ENCODE measurements at places on chromosomes 6 and 20.

DNA sequence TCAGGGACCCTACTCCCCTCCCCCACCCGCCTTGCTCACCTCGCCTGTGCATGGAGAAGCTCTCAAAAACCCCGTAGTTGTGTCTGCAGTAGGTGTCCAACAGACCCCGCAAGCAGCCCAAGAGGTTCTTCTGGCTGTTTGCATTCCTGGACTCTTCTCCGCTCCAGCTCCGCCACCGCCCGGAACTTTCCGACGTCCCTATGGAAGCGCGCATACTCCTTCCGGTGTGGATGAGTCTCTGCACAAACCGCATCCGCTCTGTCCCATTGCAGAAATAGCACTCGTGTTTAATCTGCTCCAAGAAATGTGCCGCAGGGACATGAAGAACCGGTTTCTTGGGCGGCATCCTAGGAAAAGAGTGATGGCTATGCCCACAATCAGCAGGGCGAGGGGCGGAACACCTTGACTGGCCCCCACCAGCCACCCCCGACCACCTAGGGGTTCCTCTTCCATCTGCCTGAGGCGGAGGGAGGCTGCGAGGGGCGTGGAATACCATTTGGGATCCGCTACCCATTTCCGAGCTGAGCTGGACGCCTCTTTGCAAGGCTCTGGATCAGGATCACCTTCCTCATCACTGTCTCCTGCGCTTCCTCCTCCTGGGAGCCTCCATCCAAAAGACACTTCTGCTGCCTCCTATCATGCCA, 20.2 kb downstream of the HLA-DRA start:
- no peak for DNase-seq

DNA sequence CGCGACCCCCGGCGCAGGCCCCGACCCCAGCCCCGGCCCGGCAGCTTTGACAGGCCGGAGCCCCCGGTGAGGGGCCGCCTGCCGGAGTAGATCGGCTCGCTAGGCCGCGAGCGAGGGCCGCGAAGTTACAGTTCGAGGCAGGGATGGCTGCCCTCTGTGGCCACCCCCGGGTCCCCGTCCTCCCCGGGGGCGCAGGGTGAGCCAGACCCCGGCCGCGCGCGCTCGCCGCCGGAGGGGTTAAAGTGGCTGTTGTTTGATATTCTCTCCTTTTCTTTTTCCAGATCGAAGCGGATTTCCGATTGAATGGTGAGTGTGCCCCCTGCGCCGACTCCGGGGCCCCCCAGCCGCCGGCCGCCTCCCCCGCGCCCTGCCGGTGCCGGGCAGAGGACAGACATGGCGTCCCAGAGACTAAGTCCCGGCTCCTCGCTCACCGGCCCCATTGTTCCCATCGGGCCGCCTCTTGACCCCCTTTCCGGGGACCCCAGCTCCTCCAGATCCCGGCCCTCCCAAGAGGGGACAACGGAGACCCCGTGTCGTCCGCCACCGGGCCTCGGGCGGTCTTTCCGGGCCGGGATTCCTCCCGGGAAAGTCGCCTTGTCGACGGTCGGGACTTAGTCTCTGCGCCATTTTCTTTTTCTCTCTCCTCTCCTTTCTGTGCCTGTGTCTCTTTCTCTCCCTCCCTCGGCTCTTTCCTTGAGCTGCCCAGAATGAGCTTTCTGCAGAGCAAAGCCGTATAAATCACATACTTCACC, 704 bp downstream of the TOP1 start:
- peak; percentile 29 for DNase-seq

- DNase-seq, result no peak
These were observed 43.9 kb downstream of the FILIP1 start for GRCh38 chr6:75449630-75450206.

- DNase-seq, result no peak
These were observed 751.2 kb downstream of the HDGFL1 start for GRCh38 chr6:23320471-23321015.

- DNase-seq, result peak; percentile 100
These were observed at the start of the genes ACOT8 and ZSWIM3 for GRCh38 chr20:45857114-45857881. TSS of gene ACOT8 (minus strand) at chr20:45857392. CDS start at chr20:45857315, 77 bp downstream. TSS of gene ZSWIM3 (plus strand) at chr20:45857614. CDS start at chr20:45857826, 212 bp downstream.

GRCh38 chr6:44003345-44004061, 123.7 kb downstream of the MRPL14 start:
- no peak for DNase-seq

DNA sequence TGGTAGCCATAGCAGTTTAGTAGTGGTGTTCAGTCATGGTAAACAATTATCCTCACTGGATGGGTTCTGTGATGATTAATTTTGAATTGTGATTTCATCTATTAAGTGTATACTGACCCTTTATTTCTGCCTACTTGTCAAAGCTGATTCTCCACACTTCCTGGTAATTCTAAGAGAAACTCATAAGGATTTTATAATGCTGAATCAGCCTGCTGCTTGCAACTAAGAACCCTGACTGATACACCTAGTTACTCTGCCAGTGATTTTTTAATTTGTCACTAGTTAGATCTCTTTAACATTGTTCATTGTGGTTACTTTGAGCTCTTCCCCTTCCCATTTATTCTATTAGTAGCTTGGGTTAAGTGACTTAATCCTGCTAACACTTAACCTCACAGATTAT, 8.6 kb downstream of the CDC40 start:
- DNase-seq, result no peak

DNA sequence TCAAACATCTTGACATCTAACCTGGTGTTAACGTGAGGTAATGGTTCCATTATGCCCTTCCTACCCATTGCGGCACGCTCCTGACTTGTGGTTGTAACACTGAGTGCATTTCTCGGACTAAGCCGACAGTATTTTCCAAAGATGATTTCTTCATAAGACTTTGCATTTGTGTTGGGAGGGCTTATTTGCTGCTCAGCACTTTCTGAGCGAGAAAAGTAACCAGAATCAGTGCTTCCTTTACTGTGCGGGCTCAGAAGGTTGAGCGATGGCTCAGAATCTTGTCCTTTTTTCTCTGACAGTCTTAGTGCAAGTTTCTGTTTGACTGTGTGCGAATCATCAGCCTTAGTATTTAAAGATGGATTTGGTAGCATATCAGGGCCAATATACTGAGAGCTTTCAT, 171.7 kb downstream of the HIVEP2 start:
- no peak for DNase-seq

DNA sequence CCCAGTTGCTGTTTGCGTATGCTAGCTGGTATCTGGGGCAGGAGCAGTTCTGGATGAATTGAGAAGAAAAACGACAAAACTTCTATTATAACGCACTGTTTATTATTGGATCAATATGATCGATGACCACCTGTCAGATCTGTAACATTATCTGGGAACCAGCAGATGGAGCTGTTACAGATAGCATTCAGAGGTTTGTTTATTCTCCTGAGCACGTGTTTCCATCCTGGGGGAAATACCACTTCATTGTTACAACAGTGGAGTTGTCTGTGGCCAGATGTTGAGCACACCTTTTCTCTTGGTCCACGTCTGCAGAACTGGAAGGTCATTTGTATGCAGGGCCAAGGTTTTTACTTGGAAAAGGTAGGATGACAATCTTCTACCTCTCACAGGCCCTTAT, 16.0 kb upstream of the NKX2-2 start:
- DNase-seq, result peak; percentile 33

DNA sequence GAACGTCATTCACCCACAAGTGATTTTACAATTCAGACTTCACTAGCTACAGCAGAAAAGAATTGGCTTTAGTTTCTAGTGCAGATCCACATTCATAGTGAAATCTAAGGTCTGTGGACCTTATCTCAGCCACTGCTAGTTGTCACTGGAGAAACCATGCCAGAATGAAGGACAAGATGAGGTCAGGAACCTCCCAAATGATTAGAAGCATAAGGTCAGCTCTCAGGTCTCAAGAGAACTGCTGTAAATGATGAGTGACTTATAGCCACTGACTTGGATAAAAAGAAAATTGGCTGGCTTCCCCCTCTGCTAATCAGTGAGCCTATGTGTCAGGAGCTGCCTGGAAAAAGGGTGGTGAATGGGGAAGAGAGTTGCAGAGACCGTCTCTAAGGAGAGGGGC, 265.3 kb upstream of the BMP2 start:
- DNase-seq, result no peak

- no peak for DNase-seq
These were observed 65.8 kb upstream of the CD93 start for GRCh38 chr20:23151885-23152284.

GRCh38 chr6:118387921-118388701, 160.0 kb upstream of the PLN start:
- DNase-seq, result no peak

DNA sequence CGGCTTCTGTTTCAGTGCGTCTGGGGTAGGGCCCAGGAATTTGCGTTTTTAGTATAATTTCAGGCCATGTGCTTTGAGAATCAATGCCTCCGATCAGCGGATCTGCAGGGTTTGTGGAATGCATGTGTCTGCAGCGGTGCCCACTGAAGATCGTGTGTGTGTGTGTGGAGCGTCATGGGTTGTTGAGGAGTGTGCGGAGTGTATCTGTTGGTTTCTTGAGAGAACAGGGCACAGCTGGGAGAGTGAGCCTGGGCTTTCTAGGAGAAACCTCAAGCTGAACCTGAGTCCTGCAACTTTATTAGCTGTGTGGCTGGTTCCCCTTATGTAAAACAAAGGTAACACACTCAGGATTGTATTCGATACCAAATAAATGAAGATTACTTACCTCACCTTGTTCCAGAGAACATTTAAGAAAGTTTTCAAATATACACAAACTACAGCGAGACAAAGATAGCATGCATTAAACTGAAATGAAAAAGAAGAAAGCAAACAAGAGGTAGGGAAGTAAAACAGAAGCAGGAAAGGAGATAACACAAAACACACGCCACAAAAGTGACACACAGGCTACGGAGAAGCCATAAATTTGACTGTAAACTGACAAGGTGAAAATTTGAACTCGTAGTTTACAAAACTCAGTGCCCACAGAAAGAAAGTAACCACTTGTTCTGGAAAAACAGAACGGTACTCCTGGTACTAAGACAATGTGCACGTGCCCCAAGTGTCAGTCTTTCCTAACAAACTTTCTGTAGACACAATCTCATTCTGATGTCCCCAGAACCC, 28.8 kb downstream of the PDE10A start:
- no peak for DNase-seq

DNA sequence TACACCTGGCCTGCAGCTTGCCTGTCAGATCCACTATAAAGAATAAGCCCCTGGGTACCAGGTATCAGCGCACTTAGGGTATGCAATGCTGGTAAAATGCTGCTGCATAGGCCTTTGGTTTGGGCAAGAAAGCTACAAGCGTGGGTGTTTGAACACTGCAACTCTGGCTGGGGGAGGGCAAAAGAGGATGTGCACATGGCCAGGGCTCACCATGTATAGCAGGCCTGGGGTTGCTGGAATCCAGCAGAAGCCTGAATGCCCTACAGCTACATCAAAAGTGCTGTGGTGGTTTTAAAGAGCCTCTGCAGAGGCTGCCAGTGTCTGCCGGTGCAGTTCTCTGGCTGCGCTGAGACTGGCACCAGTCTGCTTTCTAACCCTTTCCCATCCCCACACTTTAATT, 51.7 kb downstream of the UQCC1 start:
- DNase-seq, result no peak

DNA sequence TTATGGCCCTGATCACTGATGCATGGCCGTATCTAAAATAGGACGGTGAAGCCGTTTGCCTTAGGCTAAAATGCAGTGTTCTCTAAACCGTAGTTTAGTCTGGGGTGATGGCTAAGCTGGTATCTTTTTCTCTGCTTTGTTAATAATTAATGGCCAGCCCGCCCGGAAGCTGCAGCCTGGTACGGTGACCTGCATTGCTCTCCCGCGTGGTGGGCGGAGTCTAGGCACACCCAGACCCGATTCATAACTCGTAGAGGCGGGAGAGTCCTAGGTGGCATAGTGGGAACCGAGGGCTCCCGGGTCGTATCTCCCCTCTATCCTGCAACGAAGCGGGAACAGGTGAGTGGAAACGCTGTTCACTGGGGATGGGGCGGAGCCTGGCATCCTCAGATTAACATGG, 5.5 kb downstream of the CDH4 start:
- no peak for DNase-seq

DNA sequence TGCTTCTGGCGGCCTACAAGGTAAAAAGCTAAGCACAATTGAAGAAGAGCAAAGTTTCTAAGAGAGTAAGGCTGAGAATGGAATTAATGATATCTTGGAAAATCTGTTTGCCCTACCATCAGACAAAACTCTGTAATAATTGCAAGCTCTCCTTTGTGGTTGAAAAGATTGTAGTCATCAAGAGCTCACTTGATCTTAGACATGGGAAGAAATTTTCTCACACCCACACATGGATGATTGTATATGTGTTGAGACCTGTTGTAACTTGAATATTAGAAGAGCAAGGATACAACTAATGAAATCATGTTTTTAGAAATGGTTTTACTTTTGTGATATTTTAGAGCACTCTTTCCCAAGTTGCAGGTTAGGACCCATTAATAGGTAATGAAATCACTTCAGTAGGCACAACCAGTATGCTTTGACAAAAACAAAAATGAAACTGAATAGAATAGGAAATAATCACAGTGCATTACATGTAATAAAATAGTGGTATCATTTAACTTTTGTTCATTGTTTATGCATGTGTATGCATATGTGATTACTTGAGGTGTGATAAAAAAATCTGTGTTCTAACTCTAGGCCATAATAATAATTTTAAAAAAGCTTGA, 14.0 kb downstream of the DCBLD1 start:
- DNase-seq, result no peak

DNA sequence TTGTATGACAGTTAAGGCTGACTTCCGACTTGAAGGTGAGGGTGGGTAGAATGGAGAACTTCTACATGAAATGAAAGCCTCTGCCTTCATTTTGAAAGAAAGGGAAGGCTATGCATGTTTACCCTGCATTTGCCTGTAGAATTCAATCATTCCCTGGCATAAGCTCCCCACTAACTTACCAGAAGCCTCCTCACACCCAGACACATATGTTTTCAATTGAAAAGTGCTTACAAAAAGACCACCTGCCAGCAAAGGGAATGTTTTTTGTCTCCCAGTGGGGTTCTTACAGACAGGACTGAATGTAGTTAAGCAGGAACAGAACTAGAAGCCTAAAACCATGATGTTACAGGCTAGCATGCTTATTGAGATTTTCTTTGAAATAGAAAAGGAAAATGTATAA, 392.1 kb upstream of the HSF2 start:
- DNase-seq, result no peak

GRCh38 chr20:2625062-2625461, 27.4 kb upstream of the NOP56 start:
- no peak for DNase-seq

GRCh38 chr6:53290537-53291510, 57.9 kb downstream of the ELOVL5 start:
- DNase-seq, result no peak

GRCh38 chr6:122722746-122723145, 56.8 kb upstream of the FABP7 start:
- DNase-seq, result no peak

GRCh38 chr6:26158581-26159356, 71.5 kb downstream of the HFE start:
- DNase-seq, result peak; percentile 46

- DNase-seq, result no peak
These were observed 144.5 kb upstream of the FLRT3 start for GRCh38 chr20:14481863-14482262.

- peak; percentile 66 for DNase-seq
These were observed 249.6 kb downstream of the SOD2 start for GRCh38 chr6:159443417-159443920.

DNA sequence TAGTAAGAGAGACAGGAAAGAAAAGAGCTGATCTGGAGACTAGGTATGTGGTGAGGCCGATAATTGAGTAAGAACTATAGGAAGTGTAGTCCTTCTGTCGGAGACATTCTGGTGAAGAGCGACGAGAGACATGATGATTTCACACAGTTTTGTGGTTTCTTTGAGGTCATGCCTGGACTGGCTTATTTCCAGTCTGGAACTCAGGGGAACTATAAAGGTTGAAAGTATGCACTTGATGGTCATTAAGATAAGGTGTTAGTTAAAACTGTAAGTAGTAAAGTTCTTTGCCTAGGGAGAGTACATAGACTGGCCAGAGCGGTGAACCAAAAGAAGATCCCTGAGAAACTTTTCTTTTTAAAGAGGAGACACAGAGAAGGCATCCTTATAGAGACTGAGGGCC, 68.8 kb downstream of the RFX6 start:
- no peak for DNase-seq

All from NCI-H2171 (cell line).